GM23248 (cell line): ENCODE measurements at places on chromosomes 13 and 19. TPM values are rescaled to one million over a fixed set of nuclear protein-coding genes. Genes with fewer than 3 reads are reported as not detected.

DNA sequence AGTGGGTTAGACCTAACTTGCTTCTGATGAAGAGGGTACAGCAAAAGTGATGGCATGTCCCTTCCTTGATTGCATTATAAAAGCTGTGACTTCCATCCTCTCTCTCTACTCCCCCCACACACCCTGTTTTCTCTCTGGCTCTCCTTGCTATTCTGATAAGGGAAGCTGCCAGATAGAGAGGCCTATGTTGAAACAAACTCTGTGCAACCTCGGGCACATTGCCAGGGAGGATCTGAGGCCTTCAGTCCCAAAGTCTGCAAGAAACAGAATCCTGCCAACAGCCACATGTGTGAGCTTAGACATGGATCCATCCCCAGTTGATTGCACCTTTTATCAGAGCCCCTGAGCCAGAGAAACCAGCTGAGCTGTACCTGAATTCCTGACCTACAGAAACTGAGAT, 44.8 kb upstream of the ARGLU1 start:
- H3K27me3 ChIP-seq: no peaks in the 10 kb centered on the region
- no peak overlapping the region for H3K27ac ChIP-seq
- H3K36me3 ChIP-seq: no peaks in the 10 kb centered on the region
- no peak overlapping the region for H3K4me3 ChIP-seq

DNA sequence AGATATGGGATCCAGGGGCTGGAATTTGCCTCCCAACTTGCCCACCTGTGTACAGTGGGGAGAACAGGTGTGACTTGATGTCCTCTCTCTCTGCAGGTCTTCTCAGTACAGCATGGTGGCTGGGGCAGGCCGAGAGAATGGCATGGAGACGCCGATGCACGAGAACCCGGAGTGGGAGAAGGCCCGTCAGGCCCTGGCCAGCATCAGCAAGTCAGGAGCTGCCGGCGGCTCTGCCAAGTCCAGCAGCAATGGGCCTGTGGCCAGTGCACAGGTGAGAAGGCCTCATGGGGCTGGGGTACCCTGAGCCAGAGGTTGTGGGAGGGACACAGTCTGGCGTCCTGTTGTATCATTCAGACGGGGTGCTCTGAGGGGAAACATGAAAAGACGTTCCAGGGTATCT, 3.0 kb downstream of the LENG8 start:
- H3K36me3 ChIP-seq: peaks cover 37% of the 10 kb centered on the region
- H3K4me3 ChIP-seq: no peak overlapping the region
- H3K27ac ChIP-seq: peak overlapping the region; percentile 98
- DNase-seq: no peak

GRCh38 chr19:18428787-18429674, 8.9 kb downstream of the ISYNA1 start:
- peak overlapping the region; percentile 49 for H3K4me3 ChIP-seq
- H3K36me3 ChIP-seq: no peaks in the 10 kb centered on the region
- H3K27ac ChIP-seq: peak overlapping the region; percentile 69
- peak; percentile 97 for DNase-seq
- H3K4me1 ChIP-seq: peaks cover 30% of the 10 kb centered on the region

GRCh38 chr19:32519023-32519422, 62.0 kb upstream of the PDCD5 start:
- no peaks in the 10 kb centered on the region for H3K4me1 ChIP-seq
- H3K4me3 ChIP-seq: no peak overlapping the region
- H3K36me3 ChIP-seq: no peaks in the 10 kb centered on the region
- no peaks in the 10 kb centered on the region for H3K27me3 ChIP-seq

DNA sequence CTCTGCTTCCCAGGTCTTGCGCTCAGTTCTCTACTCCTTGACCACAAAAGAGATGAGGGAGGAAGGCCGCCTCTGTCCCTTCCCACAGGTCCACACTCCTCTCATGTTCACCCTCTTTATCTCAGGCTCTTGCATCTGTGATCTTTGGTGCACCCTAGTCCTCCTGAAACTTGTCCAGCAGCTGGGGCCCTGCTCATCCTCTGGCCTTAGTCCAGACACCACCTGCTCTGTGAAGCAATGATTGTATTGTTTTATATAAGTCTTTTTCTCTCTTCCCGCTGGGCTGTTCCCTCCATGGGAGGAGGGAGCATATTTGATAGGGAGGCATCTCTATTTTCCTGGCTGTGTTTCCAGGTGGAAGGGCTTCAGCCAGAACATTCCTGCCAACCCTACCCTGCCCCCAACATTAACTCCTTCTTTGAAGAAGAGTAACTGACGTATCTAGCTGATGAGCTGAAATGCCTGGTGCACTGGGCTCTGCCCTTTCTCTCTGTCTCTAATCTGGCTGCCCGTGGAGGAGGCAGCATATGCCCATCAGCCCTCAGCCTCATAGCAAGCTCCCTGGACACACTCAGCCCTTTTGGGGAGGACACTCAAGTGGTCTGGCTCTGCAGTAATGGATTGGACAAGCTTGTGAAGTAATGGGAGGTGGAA, 38.2 kb upstream of the SIAH3 start:
- no peaks in the 10 kb centered on the region for H3K36me3 ChIP-seq
- H3K4me3 ChIP-seq: no peak overlapping the region
- H3K27me3 ChIP-seq: peaks cover 30% of the 10 kb centered on the region
- no peak overlapping the region for H3K27ac ChIP-seq
- no peak for DNase-seq

DNA sequence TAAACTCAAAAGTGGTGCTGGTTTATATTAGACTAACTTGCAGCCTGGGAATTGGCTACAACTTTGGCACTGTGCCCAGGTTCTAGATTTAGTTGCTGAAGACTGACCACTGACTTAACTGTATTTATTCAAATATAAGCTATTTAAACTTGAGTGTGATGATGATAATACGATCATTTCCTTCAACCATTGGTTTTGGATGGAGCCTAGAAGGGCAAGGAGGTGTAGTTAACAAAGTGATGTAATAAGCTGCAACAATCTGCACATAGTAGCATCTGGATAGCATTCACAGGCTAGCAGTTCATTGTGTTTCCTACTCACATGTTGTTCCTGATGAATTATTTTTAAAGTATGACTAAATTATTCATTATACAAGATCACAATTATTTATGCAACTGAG, 55.2 kb upstream of the DACH1 start:
- H3K4me3 ChIP-seq: no peak overlapping the region
- no peak for DNase-seq
- no peak overlapping the region for H3K27ac ChIP-seq
- H3K27me3 ChIP-seq: no peaks in the 10 kb centered on the region

SIGLEC8 gene
- polyA plus RNA-seq: not detected in 2 replicates

SIGLECL1 gene
- not detected in 2 replicates for polyA plus RNA-seq

CARM1 gene
- polyA plus RNA-seq: 5.3 TPM in 2 replicates

ELF1 gene
- polyA plus RNA-seq: 39.9 and 42.7 TPM in 2 replicates
